NCI-H1694 treated with DMSO at 0.1 percent for 48 hours (cell line): ENCODE measurements at places on chromosomes 5 and 9.
A peak's percentile ranks its signal among the peaks of the same experiment; 100 is the strongest.

DNA sequence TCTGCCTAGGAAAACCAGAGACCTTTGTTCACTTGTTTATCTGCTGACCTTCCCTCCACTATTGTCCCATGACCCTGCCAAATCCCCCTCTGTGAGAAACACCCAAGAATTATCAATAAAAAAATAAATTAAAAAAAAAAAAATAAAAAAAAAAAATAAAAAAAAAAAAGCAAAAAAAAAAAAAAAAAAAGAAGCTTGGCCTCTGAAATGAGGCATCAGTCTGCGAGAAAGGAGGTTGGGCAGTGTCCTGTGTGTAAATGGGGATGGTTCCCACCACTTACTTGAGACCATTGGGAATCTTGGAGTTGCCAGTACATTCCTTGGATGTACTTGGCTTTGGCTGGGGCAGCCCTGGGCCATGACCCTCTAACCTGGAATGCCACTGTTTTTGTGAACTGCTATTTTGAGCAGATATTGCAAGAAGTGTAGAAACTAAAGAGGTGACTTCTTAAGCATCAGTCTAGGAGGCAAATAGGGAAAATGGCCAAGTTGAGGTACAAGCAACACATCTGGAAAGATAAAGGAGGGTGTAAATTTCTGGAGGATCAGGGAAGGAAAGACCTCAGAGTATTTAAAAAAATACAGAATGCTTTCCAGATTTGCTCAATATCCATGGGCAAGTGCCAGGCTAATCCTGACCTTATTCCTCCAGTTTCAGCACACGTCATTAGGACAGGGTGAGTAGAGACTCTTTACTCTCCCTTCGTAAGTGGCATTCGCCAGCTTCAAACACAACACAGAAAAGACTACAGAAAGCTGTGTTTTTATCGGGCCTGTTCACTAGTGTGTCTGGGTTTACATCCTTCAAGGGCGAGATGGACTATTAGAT lies 58.1 kb downstream of the HSPA4 start:
- DNase-seq = no peak

DNA sequence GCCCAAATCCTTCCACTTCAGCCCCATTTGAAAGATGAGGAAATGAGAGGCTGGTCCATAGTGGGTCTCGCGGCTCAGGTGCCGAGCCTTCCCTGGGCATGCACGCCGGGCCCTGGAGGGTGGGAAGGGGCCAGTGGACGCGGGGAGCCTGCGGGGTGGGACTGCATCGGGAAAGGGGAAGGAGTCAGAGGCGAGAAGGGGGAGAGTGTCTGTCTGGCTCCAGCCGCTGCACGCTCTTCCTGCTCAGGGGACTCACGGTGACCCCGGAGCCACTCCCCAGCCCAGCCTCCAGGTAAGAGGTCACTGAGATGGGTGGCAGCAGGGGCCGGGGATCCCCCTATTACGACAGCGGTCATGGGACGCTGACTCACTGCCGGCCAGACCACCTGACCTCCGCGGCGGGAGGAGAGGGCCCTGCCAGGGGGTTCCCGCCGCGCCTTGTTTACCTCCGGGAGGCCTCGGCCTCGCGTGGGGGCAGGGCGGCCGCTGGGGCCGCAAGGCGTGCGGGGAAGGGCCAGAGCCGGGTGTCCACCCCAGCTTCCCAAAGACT lies 1.9 kb upstream of the SQSTM1 start:
- no peak for DNase-seq

DNA sequence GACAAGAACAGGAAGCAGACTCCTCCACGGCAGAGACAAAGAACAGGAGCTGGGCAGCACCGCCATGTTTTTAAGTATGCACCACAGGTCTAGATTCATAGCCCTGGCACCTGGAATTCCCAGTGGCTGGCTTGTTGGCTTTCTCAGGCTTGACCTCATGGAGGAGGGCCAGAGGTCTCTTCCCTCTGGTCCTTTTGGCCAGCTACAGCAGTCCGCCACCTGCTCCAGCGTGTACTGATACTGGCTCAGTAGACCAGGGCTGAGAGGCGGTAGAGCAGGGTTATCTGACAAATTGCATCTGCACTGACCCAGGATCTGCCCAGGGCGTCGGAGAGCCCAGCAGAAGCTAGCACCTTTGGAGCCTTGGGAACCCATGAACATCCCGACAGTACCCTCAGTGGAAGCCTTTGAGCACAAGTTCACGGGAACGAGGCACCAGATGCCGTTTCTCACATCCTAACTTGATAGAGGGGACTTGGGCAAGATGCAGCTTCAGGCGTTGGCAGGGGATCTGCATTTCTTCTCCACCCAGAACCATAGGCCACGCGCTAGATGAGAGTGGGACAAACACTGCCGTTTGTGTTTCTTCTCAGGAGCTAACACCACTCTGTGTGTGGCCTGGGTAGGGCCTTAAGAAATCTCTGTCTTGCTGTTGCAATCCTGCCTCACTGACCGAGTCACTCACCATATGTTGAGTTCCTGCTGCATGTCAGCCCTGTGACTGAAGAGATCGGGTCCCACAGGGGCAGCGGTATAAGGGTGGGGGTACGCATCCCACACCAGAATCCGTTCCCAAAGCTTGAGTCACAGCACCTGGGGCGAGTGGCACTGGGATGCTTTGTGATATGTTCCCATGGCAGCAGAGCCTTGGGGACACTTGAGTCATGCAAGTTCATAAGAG lies 90.3 kb upstream of the OTULINL start:
- no peak for DNase-seq

- no peak for DNase-seq
These were observed 36.2 kb downstream of the PCSK1 start for GRCh38 chr5:96396878-96397277.

DNA sequence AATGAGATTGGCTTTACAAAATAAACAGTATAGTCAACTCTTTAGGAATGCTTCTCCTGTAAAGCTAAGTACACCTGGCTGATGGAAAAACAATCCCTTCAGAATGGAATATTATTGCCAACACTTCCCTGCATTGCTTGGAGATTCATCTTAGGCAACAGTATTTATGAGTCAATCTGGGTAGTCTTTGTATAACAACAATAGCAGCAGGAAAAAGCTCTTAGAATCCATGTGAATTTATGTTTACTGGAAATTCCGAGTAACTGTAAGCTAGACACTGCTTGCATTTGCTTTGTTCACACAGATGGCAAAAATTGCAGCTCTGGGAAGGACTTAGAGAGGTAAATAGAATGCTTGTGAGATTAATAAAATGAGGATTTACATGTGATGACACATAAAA lies 101.7 kb upstream of the NTRK2 start:
- DNase-seq = no peak

DNA sequence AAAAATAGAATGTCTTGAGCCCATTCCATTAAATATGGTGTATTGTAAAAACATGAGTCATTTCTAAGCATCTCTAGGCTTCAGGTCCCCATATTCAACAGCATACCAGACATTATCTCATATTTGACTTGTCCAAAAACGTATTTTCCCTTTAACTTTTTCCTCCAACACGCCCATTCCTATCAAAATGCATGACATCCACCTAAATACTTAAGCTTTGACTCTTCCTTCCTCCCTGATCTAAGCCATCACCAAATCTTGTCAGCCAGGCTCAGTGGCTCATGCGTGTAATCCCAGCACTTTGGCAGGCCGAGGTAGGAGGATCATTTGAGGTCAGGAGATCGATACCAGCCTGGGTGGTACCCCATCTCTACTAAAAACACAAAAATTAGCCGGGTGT lies 23.9 kb downstream of the VCP start:
- DNase-seq = no peak

GRCh38 chr9:115653171-115653606 lies 500.4 kb upstream of the PAPPA start:
- DNase-seq = peak; percentile 34
